ENCODE measurements at places on chromosomes 3 and 15.

DNA sequence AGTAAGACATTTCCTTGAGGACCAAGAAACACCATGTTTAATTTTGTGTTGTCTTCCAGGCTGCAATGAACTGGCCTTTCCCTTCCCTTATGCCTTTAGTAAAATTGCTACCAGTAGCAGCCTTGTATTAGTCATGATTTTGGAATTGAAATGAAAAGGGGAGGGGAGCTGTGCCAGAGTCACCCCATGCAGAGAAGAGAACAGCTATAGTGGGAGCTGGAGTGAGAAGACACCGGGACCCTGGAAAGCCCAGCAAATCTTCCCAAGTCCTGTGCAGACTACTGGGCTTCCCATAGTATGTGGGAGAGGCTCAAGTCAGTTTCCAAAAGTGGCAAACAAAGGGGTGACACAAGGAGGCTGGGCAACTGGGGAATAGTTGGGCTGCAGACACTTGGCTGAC lies 178.5 kb downstream of the NR1D2 start:
- DNase-seq: no peak

DNA sequence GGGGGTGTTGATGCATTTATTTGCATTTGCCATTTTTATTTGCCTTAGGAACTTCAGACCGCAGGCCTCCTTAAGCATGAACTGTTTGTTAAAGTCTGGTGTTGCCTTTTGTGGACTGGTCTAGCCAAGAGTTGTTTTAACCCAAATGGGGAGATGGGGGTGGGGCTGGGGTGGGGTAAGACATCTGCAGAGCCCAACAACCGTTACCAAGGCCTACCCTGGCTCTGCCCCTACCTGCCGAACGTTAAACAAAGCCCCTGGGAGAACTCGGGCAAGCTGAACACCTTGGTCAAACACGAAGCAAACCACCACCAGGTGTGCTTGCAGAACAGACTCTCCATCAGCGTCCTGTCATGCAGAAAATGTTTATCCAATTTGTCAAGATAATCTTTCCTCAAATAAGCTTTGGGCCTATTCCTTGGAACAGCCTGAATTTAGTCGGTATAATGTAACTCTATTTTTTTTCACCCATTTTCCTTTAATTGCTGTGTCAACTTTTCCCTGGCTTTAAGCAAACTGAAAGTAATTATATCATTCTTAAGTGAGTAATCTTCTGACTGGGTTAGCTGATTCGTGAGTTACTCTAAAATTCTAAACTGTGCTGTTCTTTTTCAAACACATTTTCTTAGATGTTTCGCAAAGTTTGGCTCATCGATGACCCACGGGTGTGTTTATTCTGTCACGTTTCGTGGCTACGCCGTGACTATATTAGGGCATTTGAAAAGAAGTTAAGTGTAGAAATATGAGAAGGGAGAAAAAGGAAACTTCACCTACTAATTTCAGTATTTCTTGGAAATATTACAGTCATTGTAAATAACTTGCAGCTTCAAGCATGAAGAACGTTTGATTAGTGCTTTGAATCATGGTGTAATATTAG lies 127.6 kb downstream of the SOX2 start:
- DNase-seq: no peak

DNA sequence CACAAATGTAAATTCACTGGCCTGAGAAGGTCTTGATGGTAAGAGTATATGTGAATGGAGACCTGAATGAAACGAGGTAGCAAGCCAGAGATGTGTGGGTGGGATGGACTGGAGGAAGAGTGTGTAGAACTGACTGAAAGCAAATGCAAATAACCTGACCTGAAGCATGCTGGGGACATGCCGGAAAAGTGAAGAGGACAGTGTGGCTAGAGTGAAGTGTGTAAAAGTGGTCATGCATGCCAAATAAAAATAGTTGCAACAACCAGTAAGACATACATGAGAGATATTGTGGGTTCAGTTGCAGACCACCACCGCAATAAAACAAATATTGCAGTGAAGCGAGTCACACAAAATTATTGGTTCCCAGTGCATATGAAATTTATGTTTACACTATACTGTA lies 82.3 kb downstream of the LPP start:
- no peak for DNase-seq

- DNase-seq: no peak
Observed at GRCh38 chr3:40901298-40901697, 298.0 kb upstream of the CTNNB1 start.

- DNase-seq: no peak
Observed at GRCh38 chr3:97691354-97691753, 73.2 kb upstream of the ARL6 start.

DNA sequence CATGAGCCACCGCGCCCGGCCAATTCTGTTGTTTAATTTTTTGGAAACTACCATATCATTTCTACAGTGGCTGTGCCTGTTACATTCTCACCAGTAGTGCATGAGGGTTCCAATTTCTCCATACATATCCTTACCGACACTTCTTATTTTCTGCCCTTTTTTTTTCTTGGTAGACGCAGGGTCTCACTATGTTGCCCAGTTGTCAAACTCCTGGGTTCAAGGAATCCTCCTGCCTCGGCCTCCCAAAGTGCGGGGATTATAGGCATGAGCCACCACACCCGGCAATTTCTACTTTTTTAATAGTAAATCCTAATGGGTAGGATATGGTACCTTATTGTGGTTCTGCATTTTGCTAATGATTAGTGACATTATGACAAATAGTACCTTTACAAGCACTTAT lies 9.6 kb downstream of the AMIGO3 start:
- no peak for DNase-seq

GRCh38 chr15:75565062-75565970 lies 13.8 kb downstream of the PTPN9 start:
- no peak for DNase-seq

DNA sequence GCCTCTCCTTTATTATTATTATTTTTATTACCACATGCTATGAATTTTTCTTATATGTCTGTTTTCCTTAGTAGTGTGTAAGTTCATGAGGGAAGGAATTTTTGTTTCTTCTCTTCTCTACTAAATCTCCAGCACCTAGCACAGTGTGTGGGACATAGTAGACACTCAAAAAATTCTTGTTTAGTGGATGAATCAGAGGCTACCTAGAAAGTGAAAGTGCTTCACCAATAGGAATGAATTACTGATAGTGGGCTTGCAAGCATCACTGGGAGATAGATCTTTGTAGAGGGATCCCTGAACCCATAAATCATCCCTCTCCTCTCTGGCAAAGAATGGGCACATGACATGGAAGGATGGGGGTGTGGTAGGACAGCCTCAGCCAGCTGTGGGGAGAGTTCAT lies 8.5 kb downstream of the SPTBN5 start:
- no peak for DNase-seq

DNA sequence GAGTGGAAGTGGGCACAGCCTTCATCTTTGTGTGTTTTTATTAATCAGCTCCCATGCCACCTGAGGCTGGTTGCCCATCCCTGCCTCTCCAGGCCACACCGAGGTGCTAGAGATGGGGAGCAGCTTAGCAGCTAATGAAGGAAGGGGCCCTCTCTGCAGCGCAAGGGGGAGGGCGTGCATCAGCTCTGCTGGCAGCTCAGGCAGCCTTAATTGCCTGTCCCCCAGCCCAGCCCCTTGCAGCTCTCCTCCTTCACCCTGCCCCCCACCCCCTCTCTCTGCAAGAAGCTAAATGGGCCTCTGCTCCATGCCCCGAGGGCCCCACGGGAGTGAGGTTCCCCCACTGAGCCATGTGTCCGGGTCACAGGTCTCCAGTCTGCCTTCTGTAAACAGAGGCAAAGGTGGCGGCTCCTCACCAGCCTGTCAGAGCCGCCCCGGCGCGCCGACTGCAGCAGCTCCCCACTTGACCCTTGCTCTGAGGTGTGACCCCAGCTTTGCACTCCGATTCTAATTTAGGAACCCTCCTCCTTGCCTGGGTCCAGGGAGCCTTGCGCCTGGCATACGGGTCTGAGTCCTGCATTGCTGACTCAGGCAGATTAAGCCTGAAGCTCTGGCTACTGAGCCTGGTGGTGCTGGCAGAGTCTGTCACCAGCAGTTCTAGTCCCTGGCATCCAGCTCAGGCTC lies 27.9 kb upstream of the NTRK3 start:
- DNase-seq: no peak

DNA sequence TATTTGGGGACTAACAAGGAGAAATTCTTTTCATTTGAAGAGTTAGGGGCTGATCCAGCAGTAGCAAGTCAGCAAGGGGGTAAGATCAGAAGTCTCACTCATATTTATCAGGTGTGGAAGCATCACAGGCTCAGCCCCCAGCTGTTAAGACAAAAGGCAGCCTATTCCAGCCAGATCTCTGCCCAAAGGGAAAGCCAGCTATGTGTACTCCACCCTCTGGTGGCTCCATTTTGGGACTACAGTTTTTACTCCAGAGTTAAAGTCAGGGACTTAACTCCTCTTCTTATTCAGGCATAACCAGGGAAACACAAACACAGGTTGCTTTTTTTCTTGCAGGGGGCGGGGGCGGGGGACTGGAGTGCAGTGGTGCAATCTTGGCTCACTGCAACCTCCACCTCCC lies 19.2 kb downstream of the UBP1 start:
- no peak for DNase-seq
